NCI-H2081 treated with DMSO at 0.1 percent for 48 hours (cell line): ENCODE measurements at places on chromosomes 6 and 20.

DNA sequence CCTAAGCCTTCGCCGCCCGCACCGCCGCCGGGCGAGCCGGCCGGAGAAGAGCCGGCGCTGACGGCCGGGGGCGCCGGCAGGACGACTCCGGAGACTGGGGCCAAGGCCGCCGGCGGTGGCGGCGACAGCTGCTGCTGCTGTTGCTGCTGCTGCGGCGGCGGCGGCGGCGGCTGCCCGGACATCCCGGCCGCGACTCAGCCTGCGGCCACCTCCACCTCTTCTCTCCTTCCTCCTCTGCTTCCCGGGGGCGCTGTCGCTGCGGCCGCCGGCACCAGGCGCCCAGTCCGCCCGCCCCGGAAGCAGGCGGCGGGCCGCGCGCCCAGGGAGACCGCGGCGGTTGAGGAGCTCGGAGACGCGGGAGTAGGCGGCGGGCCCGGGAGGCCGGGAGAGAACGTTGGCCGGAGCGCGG is 307 bp downstream of the RANBP9 start:
- DNase-seq = no peak

- no peak for DNase-seq
These were observed 191.4 kb downstream of the REV3L start for GRCh38 chr6:111291336-111292259.

- DNase-seq = no peak
These were observed 34.0 kb upstream of the MMS22L start for GRCh38 chr6:97316978-97317377.

DNA sequence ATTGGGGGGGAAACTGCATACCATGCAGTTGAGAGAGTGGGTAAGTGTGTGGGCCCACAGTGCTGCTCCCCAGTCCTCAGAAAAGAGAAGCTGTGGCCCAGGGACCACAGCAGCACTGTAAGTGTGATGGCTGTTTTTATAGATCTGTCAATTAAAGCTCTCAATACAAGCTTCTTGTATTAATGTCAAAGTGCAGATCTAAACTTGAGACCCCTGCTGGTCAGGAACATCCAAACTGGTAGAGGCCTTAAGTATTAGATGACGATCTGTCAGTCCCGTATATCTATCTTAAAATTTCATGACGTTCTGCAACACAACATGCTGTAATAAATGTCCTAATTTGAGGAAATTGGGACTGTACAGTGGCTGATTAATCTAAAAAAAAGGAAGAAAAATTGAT is 74.8 kb downstream of the TULP4 start:
- DNase-seq = no peak

GRCh38 chr20:4091490-4092479 is 76.4 kb upstream of the RNF24 start:
- DNase-seq = no peak

DNA sequence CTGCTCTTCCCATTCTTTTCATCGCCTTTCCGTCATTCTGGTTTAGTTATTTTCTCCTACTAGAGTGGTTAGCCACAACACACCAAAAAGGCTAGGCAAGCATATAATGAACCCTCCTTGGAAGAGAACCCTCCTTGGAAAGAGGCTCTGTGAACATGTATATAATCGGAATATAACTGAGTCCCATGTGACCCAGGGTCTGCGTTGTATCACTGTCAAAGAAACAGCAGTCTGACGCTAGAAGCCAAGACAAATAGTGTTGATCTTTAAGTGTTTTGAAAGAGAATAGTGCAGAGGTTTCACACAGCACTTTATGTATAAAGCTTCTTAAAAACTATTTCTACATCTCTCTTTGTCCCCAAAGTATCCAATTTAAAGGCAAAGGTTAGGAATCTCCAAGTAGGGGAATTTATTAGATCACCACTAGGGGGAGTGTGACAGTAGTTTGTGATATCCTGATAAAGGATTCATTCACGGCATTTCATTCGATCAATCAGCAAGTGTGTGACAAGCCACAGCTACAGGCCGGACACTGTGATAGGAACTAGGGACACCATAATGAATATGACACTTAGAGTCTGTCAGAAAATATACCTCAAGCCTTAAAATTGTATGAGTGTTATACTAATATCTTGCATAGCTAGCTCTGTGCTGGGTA is 395.3 kb downstream of the CD109 start:
- DNase-seq = no peak

- DNase-seq = no peak
These were observed 120.2 kb upstream of the AFDN start for GRCh38 chr6:167706313-167707109.

GRCh38 chr6:13787137-13787536 is 27.2 kb downstream of the MCUR1 start:
- DNase-seq = no peak

- no peak for DNase-seq
These were observed 725.9 kb downstream of the BCKDHB start for GRCh38 chr6:80832337-80832736.

DNA sequence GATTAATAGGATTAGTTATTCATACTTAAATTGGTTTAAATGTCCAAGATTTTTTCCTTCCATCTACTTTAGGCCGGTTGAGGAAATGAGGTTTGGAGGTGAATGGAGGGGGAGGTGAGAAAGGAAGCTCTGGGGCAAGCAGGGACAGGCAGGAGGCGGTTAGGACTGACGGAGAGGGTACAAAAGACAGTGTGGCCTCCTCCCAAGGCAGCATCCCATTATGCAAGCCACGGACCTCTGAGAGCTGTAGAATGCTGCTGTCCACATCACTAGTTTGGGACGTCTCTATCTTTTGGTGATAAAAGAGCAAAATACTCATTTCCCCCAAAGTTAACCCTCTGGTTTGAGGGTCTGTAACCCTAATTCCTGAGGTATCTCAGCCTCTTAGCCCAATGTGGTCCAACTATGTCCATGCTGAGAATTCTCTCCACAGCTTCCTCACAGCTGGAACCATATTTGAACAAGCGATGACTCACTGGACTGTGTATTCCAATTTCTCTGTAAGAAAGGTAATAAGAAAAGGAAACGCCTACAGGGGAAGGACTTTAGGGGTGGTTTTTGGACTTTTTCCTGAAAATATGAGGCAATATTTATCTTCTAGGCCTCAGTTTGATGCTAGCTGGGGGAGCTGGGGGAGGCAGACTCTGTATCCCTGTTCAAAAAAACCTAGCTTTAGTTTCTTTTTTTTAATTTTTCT is 172.2 kb downstream of the TFAP2B start:
- no peak for DNase-seq

DNA sequence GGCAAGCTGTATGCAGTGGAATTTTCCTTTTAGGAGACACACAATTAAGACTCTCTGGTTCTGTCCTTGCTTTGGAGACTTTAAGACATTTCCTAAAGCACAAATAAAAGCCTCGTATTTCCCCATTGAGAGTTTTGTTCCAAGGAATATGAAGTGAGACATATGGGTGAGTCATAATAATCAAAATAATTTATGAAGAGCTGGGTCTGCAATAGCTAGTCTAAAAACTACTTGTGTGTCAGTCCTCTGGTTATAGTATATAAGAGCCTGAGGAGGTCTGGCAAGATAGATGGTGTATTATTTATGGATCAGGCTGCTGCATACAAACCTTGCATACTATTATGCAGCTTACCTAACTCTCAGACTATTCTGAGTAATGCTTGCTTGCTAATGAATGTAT is 142.6 kb downstream of the ADGRG6 start:
- no peak for DNase-seq

DNA sequence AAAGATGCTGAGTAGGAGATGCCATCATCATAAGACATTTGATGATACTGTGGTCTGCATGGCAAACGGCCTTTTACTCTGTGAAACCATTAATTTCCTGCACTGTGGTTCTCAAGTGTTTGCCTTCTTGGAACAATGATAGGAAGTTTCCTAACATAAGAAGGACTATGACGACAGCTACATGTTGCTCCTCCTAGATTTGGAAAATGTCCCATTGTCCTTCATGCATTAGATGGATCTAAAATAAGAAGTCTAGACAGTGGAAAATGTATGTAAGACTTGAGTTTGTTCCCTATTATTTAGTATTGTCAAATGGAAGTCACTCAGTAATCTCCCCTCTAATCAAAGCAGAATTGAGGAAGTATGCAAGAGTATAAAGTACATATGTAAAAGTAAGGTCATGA is 98.5 kb upstream of the TMEM170B start:
- DNase-seq = no peak

GRCh38 chr20:48041078-48041780 is 255.9 kb upstream of the SULF2 start:
- DNase-seq = no peak

DNA sequence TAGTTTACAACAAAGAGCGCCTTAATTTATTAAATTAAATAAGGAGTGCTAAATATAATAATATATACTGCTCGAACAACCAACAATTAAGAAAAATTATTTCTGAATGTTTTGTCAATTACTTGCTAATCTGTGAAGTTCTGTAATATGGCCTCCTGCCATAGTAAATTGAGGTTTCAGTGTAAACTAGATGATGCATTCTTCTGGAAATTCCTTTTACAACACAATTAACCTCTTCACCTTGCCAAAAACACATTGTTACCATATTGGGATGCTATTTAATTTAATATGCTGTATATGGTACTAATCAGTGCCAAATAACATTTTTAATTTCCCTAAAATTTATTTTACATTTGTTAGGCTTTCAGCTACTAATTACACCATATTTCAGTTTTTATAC is 808.4 kb upstream of the CITED2 start:
- no peak for DNase-seq

GRCh38 chr6:161833099-161833860 is 559.4 kb upstream of the AGPAT4 start:
- DNase-seq = no peak

DNA sequence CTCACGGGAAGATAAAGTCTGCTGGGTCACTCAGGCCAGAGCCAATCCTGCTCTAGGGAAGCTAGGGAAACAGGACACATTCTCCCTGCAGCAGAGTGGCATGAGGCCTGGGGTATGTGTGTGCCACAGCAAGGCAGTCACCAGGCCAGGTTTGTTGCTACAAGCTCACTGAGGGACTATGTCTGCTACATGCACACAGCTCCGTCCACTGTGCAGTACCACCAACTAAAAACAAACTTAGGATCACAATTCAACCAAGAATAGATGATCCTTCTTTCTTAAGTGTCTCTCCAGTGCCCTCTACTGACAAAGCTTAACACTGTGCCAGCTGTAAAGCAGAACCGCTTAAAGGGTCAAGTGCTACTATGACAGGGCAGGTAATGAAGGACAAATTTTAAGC is 192.5 kb downstream of the PTPRK start:
- no peak for DNase-seq

GRCh38 chr6:104349191-104349590 is 510.5 kb downstream of the HACE1 start:
- DNase-seq = no peak

DNA sequence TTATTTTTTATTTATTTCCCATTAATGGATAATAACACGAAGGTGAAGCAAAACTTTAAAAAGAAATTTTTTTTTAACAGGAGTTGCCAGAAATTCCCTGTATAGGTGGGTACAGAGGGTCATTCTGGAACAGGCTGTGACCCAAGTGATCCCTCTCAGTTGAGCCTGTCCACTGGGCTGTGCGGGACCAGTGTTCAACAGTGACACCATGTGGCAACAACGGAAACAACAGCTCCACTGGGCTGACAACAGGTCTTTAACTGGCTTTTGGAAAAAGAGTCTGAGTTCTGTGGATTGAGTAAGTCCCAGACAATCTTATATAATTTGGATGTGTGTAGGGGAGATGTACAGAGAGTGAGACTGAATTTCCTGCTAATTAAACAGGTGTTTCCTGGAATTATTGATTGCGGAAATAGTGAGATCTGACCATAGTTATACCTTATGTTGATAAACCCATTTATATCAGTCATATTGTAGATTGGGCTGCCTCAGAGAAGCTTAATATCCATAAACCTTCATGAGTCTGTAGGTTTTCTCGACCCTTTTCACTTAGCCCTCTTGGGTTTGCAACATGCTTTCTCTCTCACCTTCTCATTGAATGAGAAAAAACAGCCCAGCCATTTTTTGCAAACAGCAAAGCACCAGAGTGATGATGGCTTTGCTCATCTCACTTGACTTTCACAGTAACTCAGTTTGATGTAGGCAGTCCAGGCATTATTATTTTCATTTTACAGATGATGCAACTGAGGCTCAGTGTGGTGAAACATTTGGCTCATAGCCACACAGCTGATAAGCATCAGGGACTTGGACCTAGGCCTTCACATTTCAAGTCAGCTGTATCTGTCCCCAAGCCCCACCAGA is 17.5 kb downstream of the KIAA1755 start:
- DNase-seq = no peak

GRCh38 chr6:77322604-77323003 is 140.7 kb downstream of the HTR1B start:
- no peak for DNase-seq

DNA sequence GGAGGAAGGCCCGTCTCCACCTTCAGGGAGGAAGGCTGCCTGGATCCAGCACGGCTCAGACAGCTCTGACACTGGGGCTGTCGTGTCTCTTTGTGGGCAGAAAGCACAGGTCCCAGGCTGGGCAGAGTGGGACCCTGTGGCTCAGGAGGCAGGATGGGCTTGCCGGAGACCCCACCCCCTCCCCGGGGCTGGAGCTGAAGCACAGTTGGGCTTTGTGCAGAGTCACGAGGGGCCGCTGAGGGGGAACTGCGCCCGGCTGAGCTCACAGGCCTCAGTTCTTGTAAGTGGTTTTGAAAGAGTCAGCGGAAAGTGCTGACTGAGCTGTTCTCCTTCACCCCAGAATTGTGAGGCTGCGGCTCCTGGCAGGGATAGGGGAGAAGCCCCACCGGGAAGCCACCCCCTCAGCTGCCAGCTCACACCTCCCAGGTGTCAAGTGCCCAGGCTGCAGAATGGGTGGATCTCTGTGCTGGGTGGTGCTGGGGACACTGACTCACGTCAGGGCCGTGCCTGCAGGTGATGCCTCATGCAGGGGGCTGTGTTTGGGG is 145.5 kb upstream of the RNF24 start:
- DNase-seq = no peak

GRCh38 chr20:62533591-62534495 is 58.0 kb upstream of the GATA5 start:
- no peak for DNase-seq

DNA sequence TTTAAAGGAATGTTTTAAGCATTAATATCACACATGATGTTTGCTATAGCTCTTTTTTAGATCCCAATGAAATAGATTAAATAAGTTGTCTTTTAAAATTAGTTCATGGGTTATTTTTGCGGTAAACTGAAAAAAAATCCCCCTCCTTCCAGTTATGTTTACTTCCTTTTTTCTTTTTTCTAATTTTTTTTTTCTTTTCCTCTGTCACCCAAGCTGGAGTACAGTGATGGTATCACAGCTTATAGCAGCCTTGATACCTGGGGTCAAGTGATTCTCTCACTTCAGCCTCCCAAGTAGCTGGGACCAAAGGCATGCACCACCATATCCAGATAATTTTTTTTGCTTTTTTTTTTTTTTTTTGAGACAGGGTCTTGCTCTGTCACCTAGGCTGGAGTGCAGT is 17.8 kb upstream of the SCAF8 start:
- no peak for DNase-seq

GRCh38 chr20:1320902-1321653 is 7.9 kb downstream of the SDCBP2 start:
- DNase-seq = no peak

- DNase-seq = no peak
These were observed 59.5 kb upstream of the ADGRG6 start for GRCh38 chr6:142242269-142242668.
